Urinary bladder (tissue), 4 donors: ENCODE measurements at places on chromosomes 16 and 17.

DNA sequence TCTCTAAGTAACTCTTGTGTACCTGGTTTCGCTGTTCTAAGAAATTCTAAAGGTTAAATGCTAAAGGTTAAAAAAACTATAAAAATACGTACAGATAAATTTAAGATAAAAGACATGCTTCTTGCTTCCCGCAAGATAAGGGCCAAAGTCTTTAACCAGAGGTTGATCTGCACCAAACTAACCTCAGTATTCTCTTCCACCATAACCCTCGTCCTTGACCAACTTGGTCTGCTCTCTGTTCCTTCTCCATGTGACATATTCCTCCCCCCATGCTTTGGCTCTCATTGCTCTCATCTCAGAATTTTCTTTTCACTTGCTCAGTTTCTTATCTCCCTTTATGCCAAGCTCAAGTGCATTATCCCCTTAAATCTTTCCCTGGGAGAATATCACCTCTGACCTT lies 330.5 kb upstream of the ZFHX3 start:
- DNase-seq = no peak

- DNase-seq = no peak
These were observed 2.8 kb downstream of the HEATR3 start for GRCh38 chr16:50068550-50068949.

GRCh38 chr16:89775223-89775622 lies 41.2 kb downstream of the FANCA start:
- DNase-seq = no peak

- no peak for DNase-seq
These were observed 7.5 kb downstream of the EPOP start for GRCh38 chr17:38667099-38667786.

DNA sequence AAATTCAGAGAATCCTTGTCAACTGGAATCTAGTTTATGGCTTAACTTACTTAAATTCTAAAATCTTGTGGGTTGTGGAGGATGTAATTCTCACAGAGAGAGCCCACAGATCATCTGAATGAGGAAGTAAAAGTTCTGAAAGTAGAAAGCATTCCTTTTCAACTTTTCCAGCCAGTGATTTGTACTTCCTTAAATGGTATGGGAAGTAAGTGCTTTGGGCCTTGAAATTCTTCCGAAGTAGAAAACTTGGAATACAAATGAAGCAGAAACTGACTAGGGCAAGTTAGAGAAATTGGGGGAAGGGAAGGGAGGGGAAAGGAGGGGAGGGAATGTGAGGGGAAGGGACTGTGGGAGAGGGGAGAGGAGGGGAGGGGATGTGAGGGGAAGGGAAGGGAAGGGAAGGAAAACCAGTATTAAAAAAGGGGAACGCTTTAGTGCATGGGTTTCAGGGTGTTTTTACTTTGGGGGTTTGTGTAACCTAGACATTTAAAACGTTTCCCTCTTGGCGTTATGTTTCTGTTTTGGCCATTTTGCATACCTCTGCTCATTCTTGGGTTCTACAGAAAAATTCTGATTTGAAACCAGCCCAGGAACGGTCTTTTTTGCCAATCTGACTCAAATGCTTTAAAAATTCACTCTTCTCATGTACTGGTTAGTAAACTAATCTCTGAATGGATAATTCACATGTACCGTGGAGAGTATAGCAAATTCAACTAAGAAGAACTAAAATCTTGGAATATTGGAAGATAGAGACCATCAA lies 15.5 kb upstream of the SNTB2 start:
- DNase-seq = no peak
